ENCODE measurements at places on chromosomes 11 and 22.

GRCh38 chr22:33914699-33915098 lies 5.6 kb downstream of the LARGE1 start:
- DNase-seq, result no peak

DNA sequence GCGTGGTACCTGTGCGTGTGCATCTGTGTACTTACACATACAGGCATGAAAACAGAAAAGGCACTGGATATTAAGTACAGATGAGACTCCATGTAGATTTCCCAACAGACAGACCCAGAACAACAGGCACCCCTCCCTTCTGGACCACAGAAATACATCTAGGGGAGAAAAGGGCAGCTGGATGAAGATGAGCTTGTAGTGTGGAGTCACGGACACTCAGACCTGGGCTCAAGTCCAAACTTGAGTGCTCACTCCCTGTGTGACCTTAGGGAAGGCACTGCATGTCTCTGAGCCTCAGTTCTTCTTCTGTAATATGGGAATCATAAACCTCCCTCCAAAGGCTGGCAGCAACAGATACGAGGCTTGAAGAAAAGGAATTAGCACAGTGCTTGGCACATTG lies 108.9 kb downstream of the GALNT18 start:
- no peak for DNase-seq

DNA sequence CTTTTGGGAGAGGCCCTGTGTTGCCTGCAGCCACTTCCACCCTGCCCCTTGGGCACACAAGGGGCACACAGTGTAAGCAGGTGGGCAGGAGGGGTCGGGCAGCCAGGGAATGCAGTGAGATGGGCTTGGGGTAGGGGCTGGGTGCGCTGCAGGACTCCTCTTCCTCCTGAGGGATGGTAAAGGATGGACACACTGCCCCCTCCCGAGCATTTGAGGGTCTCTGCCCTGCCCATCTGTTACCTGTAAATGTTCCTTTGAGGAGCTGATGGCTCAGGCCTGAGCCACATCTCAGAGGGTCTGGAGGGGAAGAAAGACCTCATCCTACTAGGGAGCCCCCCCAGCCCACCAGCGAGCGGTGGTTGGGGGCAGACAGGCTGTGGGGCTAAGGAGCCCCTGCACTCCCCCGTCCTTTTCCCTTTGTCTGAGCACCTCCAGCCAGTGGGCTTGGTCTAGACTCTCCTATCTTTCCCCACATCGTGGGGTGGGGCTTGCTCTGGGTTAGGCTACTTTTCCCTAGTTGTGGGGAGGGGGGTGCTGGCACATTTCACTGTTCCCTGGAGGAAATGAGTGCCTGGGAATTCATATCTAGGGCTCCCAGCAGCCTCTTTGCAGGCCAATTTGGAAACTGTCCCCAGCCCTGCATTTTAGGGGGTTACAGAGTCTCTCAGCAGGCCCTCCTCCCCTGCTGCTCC lies 1.7 kb upstream of the TSSC4 start:
- no peak for DNase-seq

DNA sequence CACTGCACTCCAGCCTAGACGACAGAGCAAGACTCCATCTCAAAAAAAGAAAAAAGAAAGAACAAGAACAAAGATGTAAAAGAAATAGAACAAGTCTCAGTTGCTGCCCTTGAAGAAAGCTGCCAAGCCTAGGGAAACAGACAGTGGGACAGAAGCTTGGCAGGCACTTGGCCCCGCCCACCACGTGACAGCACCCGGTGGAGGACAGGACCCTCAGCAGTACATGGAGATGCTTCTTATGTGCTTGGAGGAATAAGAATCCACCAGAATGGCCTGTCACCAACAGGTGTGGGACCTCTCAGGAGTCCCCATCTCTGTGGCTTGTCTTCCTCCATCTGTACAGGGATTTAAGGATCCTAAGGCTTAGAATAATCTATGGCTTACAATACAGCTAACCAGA lies 7.6 kb upstream of the TMPRSS6 start:
- no peak for DNase-seq

DNA sequence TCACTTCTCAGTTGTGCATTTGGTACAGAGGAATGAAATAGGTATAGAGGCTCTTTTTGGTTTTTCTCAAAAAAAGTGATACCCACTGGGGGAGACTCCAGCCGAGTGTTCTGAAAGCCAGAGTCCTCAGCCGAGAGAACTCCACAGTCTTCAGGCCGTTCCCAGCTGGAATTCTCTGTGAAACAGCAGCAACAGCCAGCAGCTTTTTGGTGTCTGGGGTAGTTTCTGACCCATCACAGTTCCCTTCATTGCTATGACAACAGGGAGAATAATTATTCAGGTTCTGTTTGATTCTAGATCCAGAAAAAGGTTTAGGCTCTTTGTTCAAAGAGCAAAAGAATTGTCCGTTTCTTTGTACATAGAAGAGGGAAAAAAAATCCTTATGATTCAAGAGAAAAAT lies 84.6 kb downstream of the C22orf31 start:
- DNase-seq, result no peak

- no peak for DNase-seq
Observed at GRCh38 chr11:12962306-12962705, 46.8 kb upstream of the RASSF10 start.

DNA sequence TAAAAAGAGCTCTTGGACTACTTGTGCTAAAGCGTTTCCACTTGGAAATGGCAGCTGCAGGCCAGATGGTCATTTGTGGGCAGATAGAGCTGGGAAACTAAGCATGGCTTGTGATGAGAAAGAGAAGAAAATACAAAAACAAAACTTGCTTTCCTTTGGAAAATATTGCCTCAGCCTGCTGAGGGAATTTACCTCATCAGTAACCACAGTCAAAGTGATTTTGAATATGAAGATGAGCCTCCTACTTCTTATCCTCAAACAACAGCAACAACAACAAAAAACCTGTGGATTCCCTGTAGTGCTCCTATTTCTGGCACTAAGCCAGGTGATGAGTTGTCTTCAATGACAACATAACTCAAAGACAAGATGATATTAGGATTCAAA lies 62.7 kb upstream of the FIBIN start:
- DNase-seq, result no peak

GRCh38 chr11:62054484-62055121 lies 69.2 kb upstream of the INCENP start:
- peak; percentile 27 for DNase-seq

Measured in G401 (cell line).